Activated T-cell treated with anti-CD3 and anti-CD28 coated beads, Interleukin-2, amount 50 U/mL, for 24 hours (primary cell): ENCODE measurements at places on chromosomes 16 and 17.

DNA sequence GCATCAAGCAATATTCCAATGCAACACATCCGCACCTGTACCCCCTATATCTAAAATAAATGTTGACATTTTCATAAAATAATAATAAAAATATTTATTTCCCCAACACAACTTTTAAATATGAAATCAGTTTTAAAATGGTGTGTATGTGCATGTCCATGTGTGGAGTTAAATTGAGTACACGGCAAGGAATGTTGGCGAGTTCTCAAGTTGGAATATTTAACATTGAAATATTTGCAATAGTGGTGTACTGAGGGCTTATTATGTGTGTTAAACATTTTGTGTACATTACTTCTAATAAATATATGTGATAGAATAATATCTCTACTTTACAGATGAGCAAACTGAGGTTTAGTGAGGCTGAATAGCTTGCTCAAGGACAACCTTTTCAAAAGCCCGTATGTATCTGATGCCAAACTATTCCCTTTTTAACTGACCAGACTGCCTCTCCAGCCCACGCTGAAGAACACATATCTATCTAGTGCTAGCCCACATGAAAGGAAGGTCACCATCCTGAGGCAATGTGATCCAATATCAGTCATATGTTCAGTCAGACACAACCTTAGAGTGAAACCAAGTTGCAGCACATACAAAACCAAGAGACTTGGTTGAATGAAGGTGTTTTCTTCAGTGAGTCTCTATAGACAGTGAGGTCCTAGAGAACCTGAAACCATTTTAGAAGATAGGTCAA lies 192.2 kb upstream of the CDH11 start:
- DNase-seq, result no peak

GRCh38 chr17:62807812-62808575 lies at the start of gene MARCHF10:
TSS of gene MARCHF10 (minus strand) at chr17:62808314. CDS start at chr17:62801735, 6,579 bp downstream.
- DNase-seq, result peak; percentile 56

- DNase-seq, result no peak
Observed at GRCh38 chr16:74451951-74452758, 30.9 kb upstream of the CLEC18B start.

DNA sequence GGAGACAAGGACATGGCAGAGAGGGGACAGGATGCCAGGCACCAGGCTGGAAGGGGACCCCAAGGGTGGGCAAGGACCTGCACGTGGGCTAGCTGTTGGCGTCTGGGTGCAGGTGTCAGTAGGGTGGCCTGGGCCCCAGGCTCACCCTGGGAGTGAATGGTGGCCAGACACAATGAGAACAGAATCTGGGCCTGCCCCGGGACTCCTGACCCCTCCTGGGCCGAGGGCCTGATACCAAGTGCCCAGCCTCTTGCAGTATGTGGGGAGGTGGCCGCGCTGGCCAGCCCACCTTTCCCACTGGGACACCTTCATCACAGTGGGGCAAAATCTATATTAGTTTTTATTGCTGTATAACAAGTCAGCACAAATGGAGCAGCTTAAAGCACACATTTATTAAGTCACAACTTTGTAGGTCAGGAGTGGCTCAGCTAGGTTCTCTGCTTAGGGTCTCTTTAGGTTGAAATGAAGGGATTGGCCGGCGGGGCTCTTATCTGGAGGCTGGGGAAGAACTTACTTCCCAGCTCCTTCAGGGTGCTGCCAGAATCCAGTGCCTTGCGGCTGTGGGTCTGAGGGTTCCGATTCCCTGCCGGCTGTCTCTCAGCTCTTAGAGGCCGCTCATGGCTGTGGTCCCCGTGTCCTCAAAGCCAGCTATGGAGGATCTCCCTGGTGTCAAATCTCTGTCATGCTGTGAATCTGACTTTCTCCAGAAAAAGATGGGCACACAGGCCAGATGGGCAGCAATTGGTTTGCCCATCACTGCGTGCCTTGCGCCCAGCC lies 3.6 kb downstream of the PRSS33 start:
- DNase-seq, result peak; percentile 29

GRCh38 chr17:61656721-61657217 lies 65.8 kb upstream of the NACA2 start:
- DNase-seq, result no peak

DNA sequence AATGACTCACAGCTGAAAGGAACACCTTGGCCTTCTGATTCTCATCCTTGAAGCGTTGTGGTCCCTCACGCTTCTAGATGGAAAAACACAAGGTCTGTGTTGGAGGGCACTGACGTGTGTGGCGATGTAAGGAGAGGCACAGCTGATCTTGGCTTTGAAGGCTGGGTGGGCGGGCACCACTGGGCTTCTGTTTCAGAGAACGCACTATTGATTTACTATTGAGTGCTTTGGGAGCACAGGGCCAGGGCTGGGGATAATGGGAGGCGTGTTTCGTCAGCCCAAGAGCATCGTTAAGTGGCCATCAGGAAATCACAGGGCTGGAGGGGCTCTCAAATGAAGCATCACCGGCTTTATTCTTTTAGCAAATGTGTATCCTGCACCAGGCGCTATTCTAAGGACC lies 70.7 kb downstream of the CMIP start:
- no peak for DNase-seq

GRCh38 chr17:67689534-67690177 lies 28.1 kb upstream of the NOL11 start:
- DNase-seq, result no peak

DNA sequence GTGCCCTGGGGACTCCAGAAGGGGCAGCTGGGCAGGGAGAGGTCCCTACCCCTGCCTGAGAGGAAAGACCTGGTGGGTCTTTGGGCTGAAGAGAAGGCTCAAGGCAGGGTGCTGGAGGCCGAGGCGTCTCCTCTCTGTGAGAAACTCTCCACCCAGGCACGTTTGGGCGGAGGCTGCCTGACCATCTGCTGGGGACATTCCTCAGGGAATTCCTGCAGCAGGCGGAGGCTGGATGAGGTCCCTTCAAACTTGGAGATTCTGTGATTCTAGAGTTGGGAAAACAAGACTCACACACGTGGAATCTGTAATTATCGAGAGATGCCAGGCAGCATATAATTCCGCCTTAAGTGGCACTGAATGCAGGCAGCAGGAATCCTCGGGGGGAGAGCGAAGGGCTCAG lies 21.1 kb upstream of the PHF12 start:
- DNase-seq, result no peak

GRCh38 chr17:45428050-45428617 lies 4.5 kb downstream of the ARHGAP27 start:
- DNase-seq, result peak; percentile 92

- DNase-seq, result no peak
Observed at GRCh38 chr16:30548416-30549253, 9.5 kb downstream of the ZNF764 start.

DNA sequence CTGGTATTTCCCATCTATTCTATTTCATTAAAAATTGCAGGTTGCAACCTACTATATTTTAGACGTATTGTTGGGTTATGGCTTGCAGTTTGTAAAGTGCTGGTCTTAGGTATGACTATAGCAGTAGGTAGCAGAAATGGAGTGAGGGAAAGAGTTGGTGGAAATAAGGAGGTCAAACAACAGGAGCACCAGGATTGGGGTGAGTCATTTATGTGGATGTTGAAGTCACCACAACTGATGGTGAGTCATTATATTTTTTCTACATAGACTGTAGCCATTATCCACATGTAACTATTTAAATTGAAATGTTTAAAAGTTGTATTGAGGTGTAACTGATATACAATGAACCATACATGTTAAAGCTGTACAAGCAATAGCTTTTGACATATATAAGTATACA lies 25.0 kb upstream of the HS3ST3A1 start:
- no peak for DNase-seq

GRCh38 chr16:9013508-9013864 lies 49.8 kb upstream of the USP7 start:
- no peak for DNase-seq

DNA sequence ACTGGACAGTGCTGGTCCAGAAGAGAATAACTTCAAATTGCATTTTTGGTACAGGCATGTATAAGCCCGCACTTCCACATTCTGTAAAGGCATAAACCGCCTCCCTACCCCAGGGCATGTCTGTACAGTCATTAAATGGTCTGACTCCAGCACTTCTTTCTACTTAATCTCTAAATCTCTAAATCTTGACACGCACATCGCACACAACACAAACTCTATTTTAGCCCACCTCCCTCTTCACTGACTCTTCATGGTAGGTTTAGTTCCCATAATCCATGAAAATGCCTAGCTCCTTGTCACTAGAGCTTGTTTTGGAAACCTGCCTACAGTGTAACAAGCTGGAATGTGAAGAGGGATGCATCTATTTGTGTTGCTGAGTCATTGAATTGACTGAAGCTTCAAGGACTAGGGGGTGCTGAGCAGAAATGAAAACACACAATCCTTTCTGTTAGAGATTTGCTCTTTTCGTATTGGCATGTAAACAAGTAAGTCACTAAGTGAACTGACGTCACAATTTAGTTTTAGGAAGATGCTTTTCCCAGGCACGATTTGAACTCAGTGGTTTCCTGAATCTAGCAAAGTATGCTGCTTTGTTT lies 1.6 kb upstream of the DUSP14 start:
- DNase-seq, result no peak

DNA sequence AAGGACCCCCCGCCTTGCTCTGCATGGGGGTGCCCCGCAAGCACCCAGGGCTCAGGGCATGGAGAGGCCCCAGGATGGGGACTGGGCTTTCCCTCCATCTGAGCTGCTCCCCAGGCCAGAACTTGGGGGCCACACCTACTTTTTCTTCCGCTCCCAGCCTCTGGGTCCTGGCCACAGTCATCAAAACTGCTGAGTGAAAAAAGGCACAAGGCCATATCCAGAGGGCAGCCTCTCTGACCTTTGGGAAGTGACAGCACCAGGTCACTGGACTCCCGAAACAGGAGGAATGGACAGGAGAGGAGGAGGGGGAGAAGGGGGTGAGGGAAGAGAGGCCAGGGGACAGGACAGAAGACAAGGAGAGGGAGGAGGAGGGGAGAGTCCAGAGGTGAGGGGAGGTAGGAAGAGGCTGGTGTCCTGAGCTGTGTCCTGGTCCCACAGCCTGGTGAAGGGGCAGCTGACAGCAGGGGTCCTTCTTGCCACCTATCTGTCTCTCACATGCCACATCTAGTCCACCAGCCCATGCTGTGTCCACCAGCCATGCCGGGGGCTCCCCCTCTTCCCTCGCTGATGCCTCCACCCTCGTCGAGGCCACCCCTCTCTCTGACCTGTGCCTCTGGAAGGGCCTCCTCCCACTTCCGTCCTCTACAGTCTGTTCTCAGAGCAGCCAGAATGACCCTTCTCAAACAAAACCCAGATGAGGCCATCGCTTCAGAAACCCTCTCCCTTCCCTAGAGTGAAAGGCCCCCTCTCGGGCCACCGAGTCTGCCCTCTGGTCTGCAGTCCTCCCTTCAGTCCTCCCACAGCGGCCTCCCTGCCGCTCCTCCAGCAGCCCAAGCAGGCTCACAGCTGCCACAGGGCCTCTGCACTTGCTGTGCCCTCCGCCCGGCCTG lies 73.9 kb upstream of the TOB1 start:
- DNase-seq, result no peak

- DNase-seq, result no peak
Observed at GRCh38 chr17:9247401-9247938, 226.2 kb downstream of the NTN1 start.

DNA sequence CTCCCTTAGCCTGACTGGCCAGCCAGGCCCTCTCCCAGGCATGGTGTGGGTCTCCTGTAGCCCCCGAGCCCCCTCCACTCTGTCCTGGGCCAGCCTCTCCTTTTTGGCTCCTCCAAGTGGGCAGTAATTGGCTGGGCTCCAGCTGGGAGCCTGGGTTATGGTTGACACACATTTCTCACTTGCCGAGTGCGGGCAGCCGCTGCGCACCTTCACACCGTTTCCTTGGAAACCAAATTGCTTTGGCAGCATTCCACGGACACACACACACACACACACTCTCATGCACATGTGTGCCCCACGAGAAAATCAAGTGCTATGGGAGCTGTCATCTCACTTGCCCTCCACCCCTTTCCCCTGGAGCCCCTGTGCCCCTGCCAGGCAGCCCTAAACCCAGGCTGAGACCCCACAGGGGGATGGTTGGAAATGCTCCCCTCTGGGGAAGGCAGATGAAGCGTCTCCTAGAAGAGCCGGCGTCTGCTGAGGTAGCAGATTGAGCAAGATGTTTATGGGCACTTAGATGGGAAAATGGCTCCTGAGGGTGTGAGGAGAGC lies 402.7 kb upstream of the TNRC6C start:
- DNase-seq, result no peak

DNA sequence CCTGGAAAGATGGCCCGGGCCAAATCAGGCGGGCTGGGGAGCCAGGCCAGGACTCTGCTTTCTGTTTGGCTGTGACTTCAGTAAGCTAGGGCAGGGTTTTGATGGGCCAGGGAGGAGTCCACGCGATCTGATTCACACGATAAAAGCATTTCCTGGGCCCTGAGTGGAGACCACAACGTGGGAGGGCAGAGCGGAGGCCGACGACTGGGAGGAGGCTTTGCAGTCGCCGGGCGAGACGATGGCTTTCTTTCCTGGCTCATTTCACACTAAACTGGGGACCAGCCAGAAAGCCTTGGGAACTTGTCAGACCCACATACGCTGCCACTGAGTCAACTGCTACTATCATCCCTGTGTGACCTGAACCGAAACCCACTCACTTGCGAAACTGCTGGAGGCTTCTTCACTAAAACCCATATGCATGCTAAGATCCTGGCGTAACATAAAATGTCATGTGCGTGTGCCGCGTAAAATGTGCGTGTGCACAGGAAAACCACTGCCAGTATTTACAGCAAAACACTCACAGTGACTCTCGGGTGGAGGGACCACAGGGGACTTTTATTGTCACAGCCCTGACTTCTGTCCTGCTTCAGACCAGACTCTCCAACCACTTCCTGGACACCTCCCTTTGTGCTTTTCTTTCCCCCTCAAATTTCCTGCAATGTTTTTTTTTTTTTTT lies 14.2 kb upstream of the RHBDF2 start:
- DNase-seq, result peak; percentile 83

GRCh38 chr17:1422885-1423284 lies 22.9 kb upstream of the YWHAE start:
- DNase-seq, result no peak

DNA sequence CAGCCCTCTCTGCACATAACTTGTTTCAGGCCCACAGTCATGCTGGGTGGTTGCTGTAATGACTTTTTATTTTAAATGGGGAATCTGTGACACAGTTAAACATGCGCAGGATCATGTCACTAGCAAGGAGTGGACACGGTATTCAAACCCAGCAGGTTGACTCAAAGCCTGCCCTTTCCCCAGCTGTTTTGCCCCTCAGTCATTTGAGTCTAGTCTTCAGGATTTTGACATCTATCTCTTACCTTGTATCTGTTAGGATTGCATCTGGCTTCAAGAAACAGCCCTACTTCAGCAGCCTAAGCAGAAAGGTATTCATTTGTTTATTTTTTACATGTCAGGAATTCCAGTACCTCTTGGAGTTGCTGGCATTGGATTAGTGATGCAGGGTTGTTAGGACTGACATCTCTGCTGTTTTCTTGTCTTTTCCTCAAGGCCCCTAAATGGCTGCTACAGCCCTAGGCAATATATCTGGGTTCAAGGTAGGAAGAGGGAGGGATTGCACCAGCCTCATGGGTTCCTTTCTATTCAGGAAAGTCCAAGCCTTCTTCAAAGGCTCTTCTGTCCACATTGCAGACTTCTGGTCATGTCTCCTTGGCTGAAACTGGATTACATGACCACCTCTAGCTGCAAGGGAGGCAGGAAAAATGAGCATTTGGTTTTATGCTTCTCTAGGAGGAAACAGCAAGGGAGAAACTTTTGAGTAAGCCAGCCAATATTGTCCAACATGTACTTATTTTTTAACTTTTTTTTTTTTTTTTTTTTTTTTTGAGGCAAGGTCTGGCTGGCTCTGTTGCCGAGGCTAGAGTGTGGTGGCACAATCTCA lies 22.8 kb downstream of the ABCC1 start:
- DNase-seq, result no peak

GRCh38 chr17:69367298-69367697 lies 40.4 kb upstream of the ABCA5 start:
- DNase-seq, result no peak
